ENCODE measurements at places on chromosomes 12 and 14. TPM values are rescaled to one million over a fixed set of nuclear protein-coding genes. Genes with fewer than 3 reads are reported as not detected.

Gene BTG1
- total RNA-seq, result 18.4 TPM

Gene HOXC6
- 5.2 TPM for total RNA-seq

Gene OR9K2
- total RNA-seq, result not detected

Gene CCDC196
- total RNA-seq, result not detected

Gene FAM186B
- 0.47 TPM for total RNA-seq

Gene AJUBA
- total RNA-seq, result 1.5 TPM

Gene FBRSL1
- 40.1 TPM for total RNA-seq

Gene ITGA7
- total RNA-seq, result 301 TPM

Gene CATSPERB
- 0.52 TPM for total RNA-seq

Gene SERPINA5
- total RNA-seq, result 7.2 TPM

Gene KRT77
- total RNA-seq, result not detected

Gene KLRB1
- not detected for total RNA-seq

Gene WNT1
- not detected for total RNA-seq

Gene DAO
- not detected for total RNA-seq

Gene CLEC9A
- not detected for total RNA-seq

Gene MIP
- total RNA-seq, result not detected

Gene FGF23
- total RNA-seq, result not detected

Gene LIN52
- total RNA-seq, result 2.9 TPM

Gene NEMP1
- 3.2 TPM for total RNA-seq

Gene BIN2
- 2.0 TPM for total RNA-seq

Gene AICDA
- not detected for total RNA-seq

Gene MTRFR
- total RNA-seq, result 7.3 TPM

Gene CD27
- 0.29 TPM for total RNA-seq

Gene EML1
- 6.9 TPM for total RNA-seq

Gene KRT72
- total RNA-seq, result not detected

Gene ACACB
- total RNA-seq, result 246 TPM

Gene PRH1
- total RNA-seq, result 3.2 TPM

Gene APOLD1
- 6.1 TPM for total RNA-seq

Gene A2ML1
- not detected for total RNA-seq

Gene RAPGEF3
- total RNA-seq, result 8.7 TPM

Gene EID3
- total RNA-seq, result 1.3 TPM

Gene PARPBP
- total RNA-seq, result 0.64 TPM

Gene DEGS2
- total RNA-seq, result not detected

Gene NRL
- 1.5 TPM for total RNA-seq

Gene RTN1
- 0.73 TPM for total RNA-seq

Gene CEBPE
- not detected for total RNA-seq

Gene SERPINA10
- not detected for total RNA-seq

Gene PLEK2
- total RNA-seq, result 0.77 TPM

Gene DLGAP5
- total RNA-seq, result not detected

Gene RNF212B
- not detected for total RNA-seq

Gene CCDC177
- not detected for total RNA-seq

Gene RIMBP2
- total RNA-seq, result 0.27 TPM

Data from psoas muscle (tissue), 8 donors.